Activated T-cell treated with anti-CD3 and anti-CD28 coated beads for 4 hours (primary cell): ENCODE measurements at places on chromosomes 5 and 9.

GRCh38 chr5:7824995-7825394 is 25.9 kb downstream of the CFAP90 start:
- no peak for DNase-seq

- no peak for DNase-seq
Observed at GRCh38 chr5:139649082-139649991, 1.2 kb downstream of the CXXC5 start.

DNA sequence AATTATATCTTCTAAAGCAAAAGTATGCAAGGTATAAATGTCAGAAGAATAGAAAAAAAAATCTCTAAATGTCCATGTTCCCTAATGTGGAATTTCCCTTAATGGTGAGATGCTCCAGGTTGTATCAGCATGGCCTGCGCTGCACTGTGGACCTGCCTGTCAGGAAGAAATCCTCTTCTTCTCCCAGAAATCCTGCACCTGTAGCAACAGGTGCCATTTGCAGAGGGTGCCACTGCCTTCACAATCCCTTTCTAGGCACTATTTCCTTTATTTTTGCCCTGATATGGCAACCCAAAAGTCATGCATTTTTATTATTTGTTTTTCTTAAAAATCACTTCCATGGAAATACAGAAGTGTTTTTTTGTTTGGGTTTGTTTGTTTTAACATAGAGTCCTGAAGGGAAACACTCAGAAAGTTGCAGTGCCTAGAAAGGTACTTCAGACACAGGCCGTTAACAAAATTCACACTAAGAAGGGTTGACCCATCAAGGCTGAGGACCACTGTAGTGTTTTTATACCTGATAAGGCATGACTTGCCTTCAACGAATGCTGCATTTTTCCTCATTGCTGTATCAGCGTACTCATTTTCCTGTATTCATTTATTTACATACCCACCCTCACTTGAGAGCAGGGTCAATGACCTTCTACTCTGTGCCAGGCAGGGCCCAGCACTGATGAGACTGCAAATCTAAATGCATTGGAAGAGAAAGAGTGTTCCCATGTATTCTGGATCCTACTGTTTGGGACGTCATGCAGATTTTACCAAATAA is 177.8 kb downstream of the SNX18 start:
- DNase-seq: no peak

- DNase-seq: no peak
Observed at GRCh38 chr5:10836986-10837385, 76.0 kb upstream of the DAP start.

GRCh38 chr5:38069360-38069759 is 189.0 kb upstream of the EGFLAM start:
- no peak for DNase-seq

DNA sequence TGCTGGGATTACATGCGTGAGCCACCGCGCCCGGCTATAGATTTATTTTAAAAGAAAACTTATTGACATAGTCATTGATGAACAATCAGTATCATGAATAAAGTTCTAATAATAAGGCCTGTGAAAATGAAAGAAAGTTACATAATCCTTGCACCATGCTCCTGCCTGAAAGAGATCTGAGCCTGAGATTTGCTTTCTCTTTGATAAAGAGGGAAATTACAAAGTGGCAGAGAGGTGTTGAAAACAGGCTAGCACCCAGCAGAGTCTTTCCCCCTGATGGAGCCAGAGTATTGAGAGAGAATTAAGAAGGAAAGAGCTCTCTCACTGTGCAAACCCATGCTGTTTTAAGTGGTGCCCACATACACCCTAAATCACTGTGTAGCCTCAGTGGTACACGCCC is 37.2 kb downstream of the SLC6A7 start:
- no peak for DNase-seq

GRCh38 chr5:1654786-1655495 is 131.2 kb upstream of the LPCAT1 start:
- DNase-seq: no peak

DNA sequence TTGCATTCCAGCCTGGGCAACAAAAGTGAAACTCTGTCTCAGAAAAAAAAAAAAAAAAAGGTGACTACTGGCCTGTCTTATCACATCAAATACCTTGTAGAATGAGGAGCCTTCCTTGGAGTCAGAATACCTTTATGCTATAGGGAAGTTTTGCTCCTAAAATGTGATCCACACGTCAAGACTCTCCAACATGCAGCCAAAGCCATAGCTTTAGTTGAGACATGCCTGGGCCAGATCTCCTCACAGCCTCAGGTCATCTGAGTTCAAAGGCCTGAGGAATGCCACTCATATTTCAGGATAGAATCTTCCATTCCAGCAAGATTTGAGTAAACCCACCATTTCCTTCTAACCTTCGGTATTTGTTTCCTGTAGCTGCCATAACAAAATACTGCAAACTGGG is 13.7 kb upstream of the SOWAHA start:
- DNase-seq: no peak

DNA sequence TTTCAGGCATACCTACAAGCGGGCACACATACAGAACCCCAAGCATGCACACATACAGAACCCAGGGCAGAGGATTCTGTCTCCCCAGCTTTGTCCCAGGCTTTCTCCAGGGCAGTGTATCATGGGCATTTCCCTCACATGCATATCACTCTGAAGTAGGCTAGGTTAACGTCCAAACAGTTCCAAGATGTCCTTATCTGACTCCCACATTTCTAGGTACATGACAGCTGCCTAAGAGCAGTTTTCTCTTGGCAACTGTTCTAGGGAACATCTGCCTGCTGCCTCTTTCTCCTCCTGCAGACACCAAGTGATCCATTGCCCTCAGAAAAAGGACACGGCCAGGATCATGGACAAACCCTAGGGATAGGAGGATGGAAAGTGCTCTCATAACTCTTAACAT is 84.9 kb upstream of the NR3C1 start:
- no peak for DNase-seq

DNA sequence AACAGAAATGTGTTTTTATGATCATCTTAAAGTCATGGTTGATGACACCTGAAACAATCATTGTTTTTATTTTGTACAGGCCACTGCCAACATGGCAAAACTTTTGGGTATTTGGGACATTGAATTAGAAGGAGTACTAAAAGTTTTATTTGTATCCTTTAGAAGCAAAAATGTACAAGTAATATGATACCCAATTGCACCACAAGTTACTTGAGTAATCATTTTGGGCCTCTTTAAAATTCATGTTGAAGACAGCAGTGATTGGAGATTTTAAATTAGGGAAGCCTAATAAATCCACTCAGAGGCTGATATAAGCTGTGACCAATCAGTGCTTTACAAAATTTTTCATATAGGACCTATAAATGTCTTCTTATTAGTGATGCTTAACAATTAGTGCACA is 212.9 kb downstream of the MARCHF11 start:
- no peak for DNase-seq

GRCh38 chr9:131733541-131734061 is 6.3 kb downstream of the RAPGEF1 start:
- DNase-seq: peak; percentile 19

DNA sequence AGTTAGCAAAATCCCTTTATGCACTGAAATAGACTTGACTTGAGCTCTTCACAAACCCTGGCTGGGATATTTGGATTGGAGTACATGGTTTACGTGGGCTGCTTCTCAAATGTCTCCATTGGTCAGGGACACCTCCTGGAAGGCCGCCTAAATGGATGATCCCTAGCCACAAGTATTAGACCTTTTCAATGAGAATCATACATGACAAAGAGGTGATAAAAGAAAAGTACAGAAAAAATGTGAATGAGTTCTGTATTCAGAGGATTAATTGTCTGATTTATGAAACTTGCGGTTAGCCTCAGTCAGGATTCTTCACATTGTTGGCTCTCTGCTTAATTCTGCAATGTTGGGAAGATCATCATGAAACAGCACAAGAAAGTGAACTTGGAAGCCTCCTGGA is 752.8 kb upstream of the ADAMTS16 start:
- no peak for DNase-seq

DNA sequence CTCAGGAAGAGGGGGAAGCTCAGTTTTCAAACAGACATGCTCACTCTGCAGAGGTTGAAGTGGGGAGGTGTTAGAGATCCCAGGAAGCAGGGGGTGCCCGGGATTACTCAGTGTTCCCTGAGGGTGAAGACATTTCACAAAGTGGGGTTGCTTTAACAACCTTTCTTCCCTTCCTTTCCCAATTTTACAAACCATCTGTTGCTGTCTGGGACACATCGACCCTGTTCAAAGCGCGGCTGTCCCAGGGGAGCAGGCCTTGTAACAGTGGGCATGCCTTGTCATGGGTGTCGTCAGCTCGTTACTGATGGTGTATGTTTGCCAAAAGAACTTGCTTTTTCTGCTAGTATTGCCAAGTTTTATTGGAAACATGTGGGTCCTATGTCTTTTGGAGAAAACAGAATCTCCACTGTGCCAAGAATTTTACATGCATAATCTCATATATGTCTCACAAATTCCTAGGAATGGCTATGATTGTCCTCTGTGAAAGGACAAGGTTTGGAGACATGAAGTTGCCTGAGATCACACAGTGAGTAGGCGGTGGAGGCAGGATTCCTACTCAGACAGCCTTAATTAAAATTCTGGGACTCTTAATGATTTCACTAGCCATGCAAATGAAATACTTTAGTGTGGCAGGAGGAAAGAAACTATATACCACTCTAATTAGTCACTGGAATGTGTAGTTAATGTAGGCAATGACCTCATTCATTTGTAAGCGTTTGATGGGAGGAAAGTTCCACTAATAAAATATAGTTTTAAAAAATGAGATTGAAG is 198.9 kb downstream of the NXNL2 start:
- DNase-seq: no peak

DNA sequence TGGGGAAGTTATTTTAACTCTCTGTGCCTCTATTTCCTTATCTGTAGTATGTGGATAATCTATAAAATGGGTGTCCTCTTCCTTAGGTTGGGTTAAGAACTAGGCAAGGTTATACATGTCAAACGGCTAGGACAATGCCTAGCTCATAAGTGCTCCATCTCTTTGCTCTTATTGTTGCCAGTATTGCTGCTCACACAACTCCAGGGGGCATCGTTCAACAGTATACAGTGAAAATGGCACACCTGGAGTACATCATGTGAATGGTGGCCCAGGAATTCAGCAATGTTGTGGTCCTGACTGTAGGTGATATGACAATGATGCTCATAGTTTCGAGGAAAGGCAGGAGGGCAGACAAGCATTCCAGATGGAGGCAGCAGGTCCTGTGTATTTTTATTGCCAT is 30.1 kb downstream of the SLIT3 start:
- no peak for DNase-seq

DNA sequence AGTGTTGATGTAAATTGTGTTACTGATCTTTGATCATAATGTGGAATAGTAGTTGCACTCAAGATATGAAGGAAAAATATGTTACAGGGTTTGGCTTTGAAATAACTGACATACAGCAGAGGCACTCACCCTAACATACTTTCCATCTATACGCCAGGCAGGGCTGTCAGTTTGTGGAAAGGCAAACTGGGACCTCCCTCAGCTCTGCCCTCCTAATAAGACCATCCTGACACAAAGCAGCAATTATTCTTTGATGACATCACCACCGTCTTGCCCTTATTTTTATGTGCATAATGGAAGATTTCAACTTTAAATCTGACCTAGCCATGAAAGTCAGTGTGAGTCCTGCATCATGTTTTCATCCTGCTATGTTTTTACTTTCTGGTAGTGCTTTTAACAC is 42.9 kb downstream of the ITGA1 start:
- DNase-seq: no peak

- no peak for DNase-seq
Observed at GRCh38 chr5:40235471-40236400, 444.0 kb upstream of the PTGER4 start.

DNA sequence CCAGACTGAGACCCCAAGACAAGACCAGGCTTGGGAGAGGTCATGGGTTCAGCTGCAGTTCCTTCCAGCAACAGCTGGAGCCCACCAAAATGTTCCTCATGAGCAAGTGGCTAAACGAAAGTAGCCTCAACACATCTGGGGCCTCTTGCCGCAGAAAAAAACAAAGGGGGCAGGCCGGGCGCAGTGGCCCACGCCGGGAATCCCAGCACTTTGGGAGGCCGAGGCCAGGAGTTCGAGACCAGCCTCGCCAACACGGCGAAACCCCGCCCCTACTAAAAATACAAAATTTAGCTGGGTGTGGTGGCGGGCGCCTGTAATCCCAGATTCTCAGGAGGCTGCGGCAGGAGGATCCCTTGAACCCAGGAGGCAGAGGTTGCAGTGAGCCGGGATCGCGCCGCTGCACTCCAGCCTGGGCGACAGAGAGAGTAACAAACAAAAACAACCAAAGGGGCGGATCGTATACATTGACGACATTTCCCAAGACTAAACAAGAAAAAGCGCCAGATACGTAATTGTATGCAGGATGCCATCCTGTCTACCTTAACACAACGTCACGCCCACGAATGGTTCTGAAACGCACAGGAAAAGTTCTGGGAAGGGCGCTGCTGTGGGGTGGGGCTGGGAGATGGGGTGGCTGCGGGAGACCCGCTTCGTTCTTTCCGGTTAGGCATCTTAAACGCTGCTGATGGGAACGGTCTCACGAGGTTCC is 1.7 kb downstream of the INPP5E start:
- no peak for DNase-seq

- no peak for DNase-seq
Observed at GRCh38 chr5:104062621-104063377, 500.2 kb upstream of the NUDT12 start.

GRCh38 chr5:54045077-54045792 is 265.1 kb downstream of the ARL15 start:
- no peak for DNase-seq

GRCh38 chr9:123925819-123926218 is 4.1 kb downstream of the DENND1A start:
- no peak for DNase-seq

GRCh38 chr9:99870126-99870525 is 36.3 kb upstream of the STX17 start:
- DNase-seq: no peak

- no peak for DNase-seq
Observed at GRCh38 chr5:111984044-111984443, 227.1 kb upstream of the NREP start.

- peak; percentile 45 for DNase-seq
Observed at GRCh38 chr5:174951151-174951780, 226.9 kb downstream of the MSX2 start.

- no peak for DNase-seq
Observed at GRCh38 chr9:104090578-104090977, 3.5 kb upstream of the SMC2 start.

DNA sequence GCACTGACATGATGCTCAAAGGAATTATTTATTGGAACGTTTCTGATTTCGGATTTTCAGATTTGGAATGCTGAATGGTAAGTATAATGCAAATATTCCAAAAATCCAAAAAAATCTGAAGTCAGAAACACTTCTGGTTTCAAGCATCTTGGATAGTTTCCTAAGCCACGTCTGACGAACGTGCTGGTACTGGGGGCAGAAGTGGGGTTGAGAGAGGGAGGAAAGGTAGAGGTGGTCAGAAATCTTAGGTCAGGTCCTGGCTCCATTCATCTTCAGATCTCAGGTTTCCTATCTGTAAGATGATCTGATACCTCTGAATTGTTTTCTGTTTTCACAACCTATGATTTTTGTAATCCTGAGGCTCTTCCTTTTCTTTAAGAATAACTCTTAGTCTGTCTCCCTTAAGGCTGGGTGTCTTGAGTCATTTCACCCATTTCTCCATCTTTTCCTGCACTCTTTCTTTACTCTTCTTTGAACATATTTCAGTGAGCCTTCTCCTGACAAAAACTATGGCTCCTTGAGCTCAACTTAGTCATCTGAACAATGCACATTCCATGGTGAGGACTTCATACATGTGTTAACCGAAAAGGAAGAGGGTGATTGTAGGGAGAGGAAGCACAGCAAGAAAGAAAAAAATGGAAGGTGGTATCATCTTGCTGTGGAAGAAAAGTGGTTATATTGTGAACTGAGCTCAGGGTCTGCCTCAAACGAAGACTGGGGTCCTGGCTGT is 3.3 kb downstream of the SGCD start:
- no peak for DNase-seq
